ENCODE measurements at places on chromosomes 3 and 15. TPM values are rescaled to one million over a fixed set of nuclear protein-coding genes. Genes with fewer than 3 reads are reported as not detected.

GRCh38 chr15:81296673-81297072, 27.3 kb downstream of the STARD5 start:
- no peak for ATAC-seq

The SERPINI2 gene
- total RNA-seq = not detected

DNA sequence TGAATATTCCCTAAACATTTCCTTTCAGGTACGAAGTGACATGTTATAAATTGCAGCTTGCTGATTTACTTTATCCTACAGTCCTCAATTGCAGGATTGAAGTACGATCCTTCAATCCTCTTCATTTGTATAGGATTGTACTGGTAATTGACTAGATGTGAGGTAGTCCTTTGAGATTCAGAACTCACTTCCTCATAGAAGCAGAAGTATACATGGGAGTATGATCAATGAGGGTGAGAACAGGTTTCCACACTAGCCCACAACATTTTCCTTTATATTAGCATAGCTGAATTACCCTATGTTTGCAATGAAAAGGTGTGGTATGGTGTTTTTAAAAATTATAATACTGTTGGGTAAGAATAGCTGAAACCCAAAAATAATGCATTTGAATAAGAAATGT, 160.0 kb upstream of the UMPS start:
- no peak for ATAC-seq

DNA sequence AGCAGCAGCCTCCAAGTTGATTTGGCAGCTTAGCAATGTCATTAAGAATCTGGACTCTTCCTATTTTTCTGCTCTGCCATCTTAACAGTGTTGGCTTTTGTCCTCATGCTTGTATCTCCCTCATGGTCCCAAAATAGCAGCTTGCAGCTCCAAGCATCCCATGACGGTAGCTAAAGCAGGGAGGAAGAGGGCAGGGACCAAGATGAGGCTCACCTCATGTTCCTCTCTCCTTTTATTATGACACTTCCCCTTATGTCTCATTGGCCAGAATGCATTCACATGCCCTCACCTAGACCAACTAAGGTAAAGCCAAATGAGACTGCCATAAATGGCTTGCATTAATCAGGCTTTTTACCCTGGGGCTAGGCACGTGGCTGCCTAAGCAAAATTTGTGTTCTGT, 382.4 kb downstream of the SHQ1 start:
- no peak for ATAC-seq

- no peak for ATAC-seq
These were observed 221.9 kb upstream of the LYSMD4 start for GRCh38 chr15:99955181-99955525.

DNA sequence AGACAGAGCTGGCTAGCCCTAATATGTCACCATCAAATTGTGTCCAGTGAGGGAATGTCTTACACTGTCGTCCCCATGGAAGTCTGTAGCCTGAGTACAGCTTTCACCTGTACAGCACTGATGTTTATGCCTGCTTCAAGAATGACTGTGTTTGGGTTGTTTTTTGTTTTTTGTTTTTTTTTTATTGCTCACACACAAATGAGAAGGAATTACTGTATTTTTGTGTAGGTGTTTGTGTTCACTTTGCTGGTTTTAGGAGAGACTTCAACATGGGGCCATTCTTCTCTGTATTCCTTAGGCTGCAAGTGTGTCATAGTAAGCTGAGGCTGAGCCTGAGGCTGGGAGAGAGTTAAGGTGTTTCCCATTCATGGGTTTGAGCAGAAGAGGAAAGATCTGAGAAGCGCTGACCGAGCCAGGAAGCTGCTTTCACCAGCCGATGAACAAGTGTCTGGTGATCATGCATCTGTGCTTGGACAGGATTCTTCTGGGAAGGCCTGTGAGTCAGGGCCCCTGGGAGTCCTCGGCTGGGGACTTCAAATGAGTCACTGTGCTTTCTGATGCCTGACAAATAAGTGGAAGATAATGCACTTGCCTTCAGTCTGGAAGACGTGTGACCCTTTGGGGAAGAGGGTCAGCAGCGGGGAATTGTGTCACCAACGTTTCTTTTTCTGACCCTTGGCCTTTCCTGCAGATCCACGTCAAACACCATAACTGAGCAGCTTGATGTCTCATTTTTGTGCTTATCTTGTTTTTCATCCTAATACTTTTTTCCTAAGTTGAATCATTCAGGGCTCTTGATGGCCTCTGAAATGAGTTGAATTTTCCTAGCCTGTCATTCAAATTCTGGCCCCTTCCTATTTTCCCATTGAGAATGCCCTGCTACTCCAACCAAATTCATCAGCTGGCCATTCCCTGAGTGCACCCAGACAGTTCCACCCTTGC, 36.7 kb upstream of the ZBTB38 start:
- ATAC-seq = peak; percentile 93

GRCh38 chr15:100759106-100759505, 120.5 kb upstream of the ALDH1A3 start:
- no peak for ATAC-seq

DNA sequence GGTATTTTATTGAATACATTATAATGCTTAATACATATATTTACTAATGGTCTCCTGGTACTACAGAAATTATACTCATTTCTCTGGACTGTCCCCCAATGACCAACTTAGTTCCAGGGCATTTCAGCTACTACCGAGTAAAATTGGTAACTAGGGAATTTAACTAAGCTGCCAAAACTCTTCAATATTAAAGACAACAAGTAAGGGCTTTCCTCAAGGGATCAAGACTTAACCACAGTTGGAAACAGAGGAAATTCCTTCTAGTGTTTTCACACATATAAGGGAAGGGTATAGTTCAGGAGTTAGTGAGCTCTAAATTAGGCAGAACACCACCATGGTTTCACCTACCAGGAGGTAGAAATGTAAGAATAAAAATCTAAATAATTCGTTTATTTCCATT, 357.4 kb downstream of the TBL1XR1 start:
- no peak for ATAC-seq

- no peak for ATAC-seq
These were observed 80.6 kb downstream of the ARIH1 start for GRCh38 chr15:72554471-72555425.

DNA sequence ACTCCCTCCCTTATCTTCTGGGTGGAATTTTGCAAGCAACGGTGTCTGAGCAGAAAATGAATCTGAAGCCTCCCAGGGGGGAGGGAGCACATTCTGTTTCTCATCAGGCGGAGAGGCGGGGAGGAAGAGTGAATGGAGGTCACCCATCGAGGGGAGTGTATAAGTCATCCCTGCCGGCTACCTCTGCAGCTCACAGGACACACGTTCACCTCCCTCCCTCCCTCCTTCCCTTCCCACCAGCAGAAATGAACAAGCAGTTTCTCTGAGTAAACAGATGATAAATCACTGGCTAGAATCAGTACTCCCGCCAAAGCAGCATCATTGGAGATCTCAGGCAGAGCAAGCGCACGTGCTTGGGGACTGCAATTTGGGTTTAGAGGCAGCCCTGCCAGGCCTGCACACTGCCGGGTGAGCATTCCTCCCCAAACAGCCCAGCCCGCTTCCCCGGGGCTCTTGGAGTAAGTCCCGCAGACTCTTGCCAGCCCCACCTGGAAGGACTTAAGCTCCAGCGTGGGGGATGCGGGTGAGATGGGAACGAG, 38.3 kb downstream of the CPN2 start:
- ATAC-seq = peak; percentile 73

DNA sequence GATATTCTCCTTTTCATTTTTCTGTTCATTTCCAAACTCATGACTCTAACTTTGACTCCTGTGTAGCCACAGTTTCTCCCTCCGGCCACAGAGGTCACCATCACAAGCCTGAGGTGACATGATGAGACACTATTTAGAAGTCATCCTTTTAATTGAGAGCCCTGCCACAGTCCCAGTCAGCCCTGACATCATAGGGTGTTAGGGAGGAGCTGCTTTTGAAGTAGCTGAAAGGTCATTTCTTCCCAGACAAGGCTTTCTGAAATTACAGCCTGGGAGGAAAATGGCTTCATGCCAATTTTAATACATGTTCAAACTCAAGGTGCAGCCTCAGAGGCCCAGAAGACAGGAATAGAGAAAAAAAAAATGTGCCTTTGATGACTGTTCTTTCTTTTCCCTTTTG, 532.8 kb upstream of the TGFBR2 start:
- peak; percentile 80 for ATAC-seq

DNA sequence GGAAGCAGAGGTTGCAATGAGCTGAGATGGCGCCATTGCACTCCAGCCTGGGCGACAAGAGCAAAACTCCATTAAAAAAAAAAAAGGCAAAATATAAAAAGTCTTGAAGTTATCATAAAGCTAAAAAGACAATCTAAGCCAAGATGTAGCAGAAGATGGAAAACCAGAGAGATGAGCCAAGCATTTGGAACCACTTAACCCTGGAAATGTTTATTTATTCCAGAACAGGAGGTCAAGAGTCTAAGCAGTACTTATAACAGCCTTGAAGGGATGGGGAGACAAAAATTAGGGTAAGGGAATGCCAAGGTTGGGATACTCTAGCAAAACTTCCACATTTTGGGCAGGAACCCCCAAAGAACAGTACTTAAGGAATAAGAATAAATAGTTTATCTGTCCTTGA, 30.1 kb downstream of the FAIM start:
- no peak for ATAC-seq

- ATAC-seq = no peak
These were observed 249.5 kb upstream of the AZI2 start for GRCh38 chr3:28598165-28598564.

The SCN11A gene
- total RNA-seq = 0.29 TPM

DNA sequence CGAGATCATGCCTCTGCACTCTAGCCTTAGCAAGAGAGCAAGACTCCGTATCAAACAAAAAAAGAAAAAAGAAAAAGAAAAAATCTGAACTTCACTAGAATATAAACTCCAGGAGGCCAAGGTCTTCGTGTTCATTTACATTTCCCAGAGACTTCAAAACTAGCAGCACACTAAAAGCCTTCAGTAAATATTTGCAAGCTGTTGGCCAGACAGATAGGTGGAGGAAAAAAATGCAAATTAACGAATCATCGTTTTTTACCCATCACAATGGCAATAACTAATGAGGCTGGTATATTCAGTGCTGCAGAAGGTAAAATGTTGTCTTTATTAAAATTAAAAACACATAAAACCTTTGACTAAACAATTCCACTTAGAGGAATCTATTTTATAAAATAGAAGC, 80.6 kb downstream of the CLASP2 start:
- ATAC-seq = no peak

DNA sequence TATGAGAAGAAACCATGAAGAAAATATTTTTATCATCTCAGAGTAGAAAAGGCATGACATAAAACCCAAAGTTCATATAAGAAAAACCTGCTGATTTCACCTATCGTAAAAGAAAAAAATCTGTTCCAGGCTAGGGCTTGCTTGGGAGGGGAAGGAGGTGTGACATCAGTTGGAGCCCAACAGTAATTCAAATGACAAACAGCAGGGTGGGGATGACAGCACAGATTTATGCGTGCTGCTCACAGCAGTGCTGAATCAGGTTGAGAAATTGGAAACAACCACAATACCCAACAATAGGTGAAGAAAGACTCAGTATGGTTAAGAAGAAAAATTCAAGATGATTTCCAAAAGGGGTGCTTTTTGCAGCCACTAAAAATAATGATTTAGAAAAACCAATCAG, 172.4 kb downstream of the PDE8A start:
- peak; percentile 97 for ATAC-seq

The COL7A1 gene
- 15.6 TPM for total RNA-seq

The SERINC4 gene
- 0.70 TPM for total RNA-seq

- peak; percentile 62 for ATAC-seq
These were observed 585 bp downstream of the KIF23 start for GRCh38 chr15:69414701-69415167.

GRCh38 chr3:32455609-32456428, 46.8 kb downstream of the CMTM6 start:
- no peak for ATAC-seq

The ACKR4 gene
- 2.3 TPM for total RNA-seq

DNA sequence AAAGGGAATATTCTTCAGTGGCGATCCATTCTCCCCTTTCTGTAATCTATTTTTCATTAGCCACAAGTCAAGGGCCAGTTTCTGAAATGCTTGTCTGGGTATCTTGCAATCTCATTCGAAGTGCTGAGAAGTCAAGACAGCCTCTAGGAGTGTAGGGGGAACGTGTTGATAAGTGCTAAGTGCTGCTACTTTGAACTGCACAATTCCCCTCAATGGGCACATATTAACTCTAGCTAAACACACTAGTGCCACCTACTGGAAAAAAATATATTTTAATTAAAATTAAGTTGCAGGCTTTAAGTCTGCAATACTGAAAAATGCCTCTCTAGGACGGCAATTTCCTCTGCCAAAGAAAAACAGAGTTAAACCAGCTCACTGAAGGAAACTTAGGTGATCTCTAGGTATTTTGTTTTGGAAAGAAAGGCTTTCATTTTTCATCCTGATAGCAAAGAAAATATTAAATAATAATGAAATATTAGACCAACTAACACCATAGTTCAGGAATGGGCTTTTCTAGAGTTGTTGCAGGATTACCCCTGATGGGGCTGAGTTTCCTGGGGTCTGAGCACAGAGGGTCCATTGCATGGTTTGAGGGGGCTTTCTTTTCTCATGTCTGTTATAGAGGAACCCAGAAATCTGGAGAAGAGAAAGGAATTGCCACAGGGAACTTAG, 181.9 kb upstream of the KBTBD8 start:
- ATAC-seq = peak; percentile 71

The GPX1 gene
- total RNA-seq = 159 TPM

GRCh38 chr15:93319121-93319814, 230.3 kb upstream of the RGMA start:
- ATAC-seq = no peak

GRCh38 chr3:184295771-184296170, 3.3 kb upstream of the PSMD2 start:
- ATAC-seq = no peak

The SLC25A38 gene
- 33.3 TPM for total RNA-seq

GRCh38 chr3:15307580-15307979, 24.8 kb downstream of the SH3BP5 start:
- ATAC-seq = no peak

GRCh38 chr3:43606284-43606683, 15.5 kb downstream of the ANO10 start:
- ATAC-seq = peak; percentile 90

- ATAC-seq = peak; percentile 4
These were observed 765 bp upstream of the MAPKAPK3 start for GRCh38 chr3:50616003-50616769.

DNA sequence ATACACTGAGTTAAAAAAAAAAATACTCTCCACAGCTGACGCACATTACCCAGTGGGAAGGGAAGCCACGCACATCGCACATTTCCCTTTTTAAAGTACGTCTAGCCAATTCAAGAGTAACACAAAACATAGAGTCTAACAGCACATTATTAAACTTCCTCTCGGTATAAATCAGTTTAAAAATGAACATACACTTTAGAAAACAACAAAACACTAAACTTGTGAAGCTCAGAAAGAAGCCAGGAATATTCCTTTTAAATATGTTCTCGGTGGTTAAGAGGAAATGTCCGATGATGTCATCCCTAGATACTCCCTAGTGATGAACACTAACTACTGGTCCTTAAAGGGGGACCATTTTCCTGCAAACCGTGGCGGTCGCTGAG, 721 bp downstream of the MYEF2 start:
- peak; percentile 65 for ATAC-seq

DNA sequence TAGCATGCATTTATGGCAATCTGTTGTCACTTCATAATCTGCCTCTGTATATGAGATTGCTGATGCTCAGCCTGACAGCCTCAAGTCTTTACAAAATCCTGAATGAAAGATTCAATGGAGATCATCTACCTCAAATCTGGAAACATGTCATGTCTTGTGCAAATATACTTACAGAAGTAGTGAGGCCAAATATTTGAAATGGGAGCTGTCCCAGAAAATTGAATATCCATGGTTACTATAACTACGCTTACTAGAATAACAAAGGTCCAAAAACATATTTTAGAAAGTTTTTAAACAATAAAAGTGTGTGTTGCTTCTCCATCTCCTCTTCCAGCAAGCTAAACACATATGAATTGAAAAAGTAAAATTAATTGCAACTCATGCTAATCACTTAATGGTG, 133.2 kb upstream of the DPH6 start:
- ATAC-seq = no peak

The GABRR3 gene
- 0.82 TPM for total RNA-seq

Data from motor neuron (in vitro differentiated cells).